Inflammatory macrophage (primary cell): ENCODE measurements at places on chromosomes 4 and X.
A peak's percentile ranks its signal among the peaks of the same experiment; 100 is the strongest.

DNA sequence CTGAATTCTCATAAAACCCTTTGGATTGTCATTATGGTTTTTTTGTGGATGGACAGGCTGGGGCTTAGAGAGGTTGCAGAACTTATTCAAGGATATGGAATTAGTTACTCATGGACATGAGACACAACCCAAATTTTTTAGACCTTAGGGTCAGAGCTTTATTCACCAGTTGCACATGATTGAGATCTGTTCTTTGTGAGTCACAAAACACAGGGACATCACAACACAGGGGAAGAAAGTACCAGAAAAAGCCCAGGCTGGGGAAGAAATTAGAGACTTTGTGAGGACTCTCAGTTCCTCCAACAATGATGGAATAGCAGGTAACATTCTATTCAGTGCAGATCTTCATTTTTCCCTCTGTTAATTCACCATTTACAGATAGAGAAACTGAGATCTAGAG is 602.4 kb upstream of the CPEB2 start:
- no peak for DNase-seq

DNA sequence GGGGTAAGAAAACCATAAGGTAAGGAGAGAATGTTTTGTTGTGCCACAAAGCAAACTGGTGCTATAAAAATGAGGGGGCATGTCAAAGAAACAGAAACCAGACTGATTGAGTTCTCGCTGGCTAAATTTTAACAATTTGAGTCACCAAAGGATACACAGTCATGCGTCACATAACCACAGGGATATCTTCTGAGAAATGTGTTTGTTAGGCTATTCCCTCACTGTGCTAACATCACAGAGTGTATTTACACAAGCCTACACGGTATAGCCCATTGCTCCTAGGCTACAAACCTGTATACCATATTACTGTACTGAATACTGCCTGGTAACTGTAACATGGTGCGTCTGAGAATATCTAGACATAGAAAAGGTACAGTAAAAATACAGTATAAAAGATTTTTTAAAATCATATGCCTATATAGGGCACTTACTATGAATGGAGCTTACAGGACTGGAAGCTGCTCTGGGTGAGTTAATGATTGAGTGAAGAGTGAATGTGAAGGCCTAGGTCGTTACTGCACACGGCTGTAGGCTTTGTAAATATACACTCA is 50.1 kb downstream of the FBXW7 start:
- no peak for DNase-seq

DNA sequence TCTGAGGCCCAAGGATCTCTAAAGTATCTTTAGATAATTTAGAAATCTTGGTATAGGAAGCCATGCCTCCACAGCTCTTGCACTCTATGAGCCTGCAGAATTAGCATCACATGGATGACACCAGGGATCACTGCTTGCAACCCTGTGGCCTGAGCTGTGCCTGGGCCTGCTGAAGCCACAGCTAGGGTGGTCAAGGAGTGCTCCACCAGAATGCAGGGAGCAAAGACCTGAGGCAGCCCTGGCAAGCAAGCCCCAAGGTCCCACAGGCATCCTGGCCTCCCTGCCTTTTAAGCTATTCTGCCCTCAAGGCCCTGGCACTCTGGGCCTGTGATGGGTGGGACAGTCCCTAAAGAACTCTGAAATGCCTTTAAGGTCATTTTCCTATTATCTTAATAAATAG is 105.2 kb upstream of the NALF2 start:
- DNase-seq = no peak

DNA sequence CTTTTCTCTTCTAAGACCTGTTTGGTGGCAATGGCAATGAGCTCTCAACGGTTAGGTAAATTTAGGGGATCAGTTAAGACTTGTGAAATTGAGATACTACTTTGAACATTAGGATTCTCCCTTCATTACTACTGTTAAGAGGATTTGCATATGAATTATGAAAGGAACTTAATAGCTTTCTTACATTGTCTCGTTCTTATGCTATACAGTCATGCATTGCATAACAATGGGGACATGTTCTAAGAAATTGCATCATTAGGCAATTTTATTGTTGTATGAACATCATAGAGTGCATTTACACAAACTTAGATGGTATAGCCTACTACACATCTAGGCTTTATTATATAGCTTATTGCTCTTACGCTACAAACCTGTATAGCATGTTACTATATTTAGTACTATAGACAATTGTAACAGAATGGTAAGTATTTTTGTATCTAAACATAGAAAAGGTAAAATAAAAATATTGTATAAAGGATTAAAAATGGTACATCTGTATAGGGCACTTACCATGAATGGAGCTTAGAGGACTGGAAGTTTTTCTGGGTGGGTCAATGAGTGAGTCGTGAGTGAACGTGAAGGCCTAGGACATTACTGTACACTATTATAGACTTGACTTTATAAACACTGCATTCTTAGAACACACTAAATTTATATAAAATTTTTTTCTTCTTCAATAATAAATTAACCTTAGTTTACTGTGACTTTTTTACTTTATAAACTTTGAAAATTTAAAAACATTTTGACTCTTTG is 62.5 kb downstream of the PAQR3 start:
- DNase-seq = no peak

GRCh38 chr4:66373268-66373667 is 703.0 kb upstream of the EPHA5 start:
- DNase-seq = no peak

- DNase-seq = no peak
Observed at GRCh38 chrX:9267415-9267814, 197.4 kb upstream of the TBL1X start.

- peak; percentile 7 for DNase-seq
Observed at GRCh38 chrX:149825424-149825823, 43.7 kb downstream of the MAGEA9 start.
